ENCODE measurements at places on chromosomes 12 and 14. TPM values are rescaled to one million over a fixed set of nuclear protein-coding genes. Genes with fewer than 3 reads are reported as not detected.

- no peak for DNase-seq
- H3K36me3 ChIP-seq = peaks cover 5% of the 10 kb centered on the region
- H3K4me1 ChIP-seq = no peaks in the 10 kb centered on the region
- no peak overlapping the region for H3K27ac ChIP-seq
Measured at GRCh38 chr14:90900476-90901083, 84.3 kb upstream of the TTC7B start.

DNA sequence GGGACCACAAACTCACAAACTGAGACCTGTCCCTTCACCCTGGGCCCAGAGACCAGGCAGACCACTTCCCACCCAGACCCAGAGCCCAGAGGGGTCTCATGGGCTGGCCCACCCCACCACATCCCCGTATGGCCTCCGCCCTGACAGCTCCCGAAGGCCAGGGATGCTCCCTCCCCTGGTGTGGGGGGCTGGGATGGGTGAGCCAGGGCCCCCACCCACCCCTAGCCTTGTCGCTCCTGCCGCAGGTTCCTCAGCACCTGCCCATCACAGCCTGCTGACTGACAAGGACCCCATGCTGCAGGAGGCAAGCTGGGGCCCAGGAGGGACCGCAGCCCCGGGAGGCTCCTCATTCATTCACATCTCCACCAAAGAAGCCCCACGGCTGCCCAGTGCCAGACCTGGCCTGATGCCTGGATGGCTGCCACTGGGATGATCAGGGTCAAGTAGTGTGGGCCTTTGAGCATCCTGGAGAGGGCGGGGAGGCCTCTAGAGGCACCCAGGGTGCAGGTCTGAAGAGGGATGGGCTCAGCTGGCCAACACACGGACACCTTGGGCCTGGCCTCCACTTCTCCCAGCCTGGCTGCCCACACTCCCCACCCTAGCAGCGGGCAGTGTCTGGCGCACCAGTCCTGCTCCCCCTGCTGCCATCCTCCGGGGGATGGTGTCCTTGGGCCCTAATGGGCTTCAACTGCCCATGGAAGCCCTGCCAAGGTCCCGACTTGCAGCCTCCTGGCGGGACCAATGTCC lies 24.7 kb upstream of the GPR132 start:
- no peak overlapping the region for H3K4me3 ChIP-seq
- peak; percentile 72 for DNase-seq
- peaks cover 8% of the 10 kb centered on the region for H3K4me1 ChIP-seq
- peak overlapping the region; percentile 47 for H3K27ac ChIP-seq
- no peaks in the 10 kb centered on the region for H3K36me3 ChIP-seq

The FAR2 gene
- polyA plus RNA-seq = 3.1 TPM

The KRT75 gene
- polyA plus RNA-seq = not detected

- H3K4me3 ChIP-seq = no peak overlapping the region
- DNase-seq = no peak
- H3K27ac ChIP-seq = no peak overlapping the region
- no peaks in the 10 kb centered on the region for H3K36me3 ChIP-seq
- no peaks in the 10 kb centered on the region for H3K4me1 ChIP-seq
Measured at GRCh38 chr12:96170328-96170727, 23.8 kb upstream of the ELK3 start.

GRCh38 chr12:7219599-7220243 lies 30.2 kb downstream of the PEX5 start:
- no peak overlapping the region for H3K4me3 ChIP-seq
- peak; percentile 87 for DNase-seq
- H3K27me3 ChIP-seq = no peaks in the 10 kb centered on the region

- no peaks in the 10 kb centered on the region for H3K27me3 ChIP-seq
- H3K36me3 ChIP-seq = no peaks in the 10 kb centered on the region
- no peak for DNase-seq
- no peak overlapping the region for H3K27ac ChIP-seq
Measured at GRCh38 chr12:89047856-89048418, 304.4 kb downstream of the DUSP6 start.

- H3K27me3 ChIP-seq = no peaks in the 10 kb centered on the region
- no peak overlapping the region for H3K4me3 ChIP-seq
- DNase-seq = no peak
- H3K4me1 ChIP-seq = no peaks in the 10 kb centered on the region
- H3K36me3 ChIP-seq = no peaks in the 10 kb centered on the region
Measured at GRCh38 chr12:89678225-89678624, 30.4 kb downstream of the ATP2B1 start.
